Fibroblast of lung (primary cell): ENCODE measurements at places on chromosomes 3 and 15. TPM values are rescaled to one million over a fixed set of nuclear protein-coding genes. Genes with fewer than 3 reads are reported as not detected.
A peak's percentile ranks its signal among the peaks of the same experiment; 100 is the strongest.

DNA sequence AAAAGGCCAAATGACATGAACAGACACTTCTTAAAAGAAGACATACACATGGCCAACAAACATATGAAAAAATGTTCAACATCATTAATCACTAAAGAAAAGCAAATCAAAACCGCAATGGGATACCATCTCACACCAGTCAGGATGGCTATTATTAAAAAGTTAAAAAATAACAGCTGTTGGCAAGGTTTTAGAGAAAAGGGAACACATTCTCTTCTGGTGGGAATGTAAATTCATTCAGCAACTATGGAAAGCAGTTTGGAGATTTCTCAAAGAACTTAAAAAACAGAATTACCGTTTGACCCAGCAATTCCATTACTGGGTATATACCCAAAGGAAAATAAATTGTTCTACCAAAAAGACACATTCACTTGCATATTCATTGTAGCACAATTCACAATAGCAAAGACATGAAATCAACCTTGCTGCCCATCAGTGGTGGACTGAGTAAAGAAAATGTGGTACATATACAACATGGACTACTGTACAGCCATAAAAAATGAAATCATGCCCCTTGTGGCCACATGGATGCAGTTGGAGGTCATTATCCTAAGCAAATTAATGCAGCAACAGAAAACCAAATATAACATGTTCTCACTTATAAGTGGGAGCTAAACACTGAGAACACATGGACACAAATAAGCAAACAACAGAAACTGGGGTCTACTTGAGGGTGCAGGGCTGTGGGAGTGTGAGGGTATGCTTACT lies 190.7 kb upstream of the MCTP2 start:
- peak; percentile 67 for DNase-seq

- peak; percentile 42 for DNase-seq
These were observed 609 bp downstream of the RNF13 start for GRCh38 chr3:149813367-149814281.

GRCh38 chr15:80076321-80077318 lies 17.1 kb downstream of the ZFAND6 start:
- peak; percentile 20 for DNase-seq

Gene WDR53
- polyA plus RNA-seq, result 8.3 and 9.8 TPM in 2 replicates
